ENCODE measurements at places on chromosomes 16 and 17. TPM values are rescaled to one million over a fixed set of nuclear protein-coding genes. Genes with fewer than 3 reads are reported as not detected.

- DNase-seq = no peak
Measured at GRCh38 chr17:38798614-38799500, 499 bp downstream of the PIP4K2B start.

DNA sequence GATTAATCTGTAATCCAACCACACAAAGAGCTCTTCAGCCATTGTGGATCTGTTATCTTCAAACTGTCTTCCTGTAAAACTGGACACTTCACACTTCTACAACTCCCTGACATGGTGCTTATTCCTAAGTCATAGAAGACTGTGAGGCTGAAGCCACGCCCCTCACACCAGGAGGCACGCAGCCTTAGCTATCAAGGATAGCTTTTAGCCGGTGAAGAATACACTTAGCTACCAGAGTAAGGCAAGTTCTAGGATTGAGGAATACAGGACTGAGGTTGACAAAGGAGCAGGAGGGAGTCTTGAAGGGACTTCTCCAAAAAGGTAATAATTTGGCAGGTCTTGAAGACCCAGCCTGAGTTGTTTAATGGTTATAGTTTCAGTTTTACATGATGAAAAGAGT, 79.8 kb upstream of the GAS7 start:
- DNase-seq = no peak

- no peak for DNase-seq
Measured at GRCh38 chr17:21196126-21196525, 17.8 kb downstream of the TMEM11 start.

- DNase-seq = no peak
Measured at GRCh38 chr16:1729445-1729844, 23.4 kb downstream of the MAPK8IP3 start.

The FZD2 gene
- total RNA-seq = 7.6 TPM
